Memory B cell (primary cell): ENCODE measurements at places on chromosomes 3 and 15.

- no peak overlapping the region for H3K27ac ChIP-seq
- no peak overlapping the region for H3K4me3 ChIP-seq
- peaks cover 19% of the 10 kb centered on the region for H3K4me1 ChIP-seq
These were observed 88.5 kb downstream of the CSNK1G1 start for GRCh38 chr15:64267331-64267973.

DNA sequence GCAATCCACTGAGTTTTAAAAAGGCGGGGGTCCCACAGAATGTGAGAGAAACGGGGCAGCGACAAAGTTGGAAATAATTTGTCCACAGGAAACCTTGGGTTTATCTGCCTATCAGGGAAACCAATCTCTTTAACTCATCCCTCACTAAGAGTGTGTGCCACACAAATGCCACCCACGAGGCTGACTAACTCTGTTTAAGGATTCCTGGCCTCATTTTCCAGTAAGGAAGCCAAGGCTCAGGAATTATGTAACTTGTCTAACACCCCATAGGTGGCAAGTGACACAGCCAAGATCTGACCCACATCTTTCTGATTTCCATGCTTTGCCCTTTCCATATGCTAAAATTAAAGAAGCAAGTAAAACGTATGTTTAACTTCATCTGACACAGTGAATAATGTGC is 263.2 kb downstream of the CNTN3 start:
- H3K4me1 ChIP-seq, result no peaks in the 10 kb centered on the region
- no peak overlapping the region for H3K4me3 ChIP-seq
- no peaks in the 10 kb centered on the region for H3K36me3 ChIP-seq
- no peaks in the 10 kb centered on the region for H3K27me3 ChIP-seq

- peaks cover 2% of the 10 kb centered on the region for H3K36me3 ChIP-seq
These were observed at the start of gene PPP2R3A for GRCh38 chr3:135965506-135966270. PPP2R3A (plus strand) TSS chr3:135965728; CDS start chr3:136001499, 35,771 bp downstream.

- DNase-seq, result no peak
- no peaks in the 10 kb centered on the region for H3K27me3 ChIP-seq
- peak overlapping the region; percentile 67 for H3K27ac ChIP-seq
- H3K36me3 ChIP-seq, result peaks cover 10% of the 10 kb centered on the region
These were observed 61.5 kb upstream of the ULK4 start for GRCh38 chr3:42023380-42023779.

DNA sequence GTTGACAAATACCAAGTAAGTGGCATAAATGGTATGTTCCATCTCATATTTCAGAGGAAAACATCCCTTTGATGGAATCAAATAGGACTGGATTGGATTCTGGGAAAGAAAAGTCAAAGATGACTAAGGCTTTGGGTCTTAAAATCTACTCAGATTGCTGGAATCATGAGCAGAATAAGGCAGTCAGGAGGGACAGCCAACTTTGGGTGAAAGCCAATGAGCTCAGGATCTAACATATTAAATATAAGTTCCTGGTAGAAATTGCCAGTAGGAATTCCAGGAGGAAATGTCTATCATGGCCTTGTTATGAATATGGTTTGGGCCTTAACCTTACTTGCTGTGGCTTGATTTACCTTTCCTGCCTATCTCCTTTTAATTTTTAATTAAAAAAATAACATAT is 55.3 kb downstream of the ISL2 start:
- no peak overlapping the region for H3K27ac ChIP-seq
- no peaks in the 10 kb centered on the region for H3K27me3 ChIP-seq
- H3K4me1 ChIP-seq, result no peaks in the 10 kb centered on the region
- DNase-seq, result no peak
- no peak overlapping the region for H3K4me3 ChIP-seq
